ENCODE measurements at places on chromosomes 12 and 14. TPM values are rescaled to one million over a fixed set of nuclear protein-coding genes. Genes with fewer than 3 reads are reported as not detected.

The OR11H7 gene
- not detected for total RNA-seq

DNA sequence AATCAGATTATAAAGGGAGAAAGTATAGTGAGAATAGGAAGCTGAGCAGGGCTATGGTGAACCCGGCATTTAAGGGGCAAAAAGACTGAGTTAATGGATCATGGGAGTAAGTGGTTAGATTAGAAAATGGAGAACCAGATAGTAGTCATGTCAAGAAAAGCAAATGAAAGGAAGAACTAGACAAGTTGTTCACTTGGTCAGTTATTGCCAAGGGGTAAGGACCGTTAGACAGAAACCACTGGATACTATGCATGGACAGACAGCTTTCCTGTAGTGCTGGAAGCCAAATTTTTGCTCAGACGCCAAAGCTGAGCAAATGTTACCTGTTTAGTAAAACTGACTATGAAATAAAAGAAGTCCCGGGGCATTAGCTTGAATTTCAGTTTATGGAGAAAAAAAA, 3.8 kb downstream of the LIMA1 start:
- DNase-seq: no peak
- H3K27me3 ChIP-seq: peaks cover 8% of the 10 kb centered on the region
- H3K27ac ChIP-seq: no peak overlapping the region

- H3K36me3 ChIP-seq: peaks cover 18% of the 10 kb centered on the region
- DNase-seq: peak; percentile 75
- peaks cover 58% of the 10 kb centered on the region for H3K4me1 ChIP-seq
- peak overlapping the region; percentile 32 for H3K4me3 ChIP-seq
Observed at GRCh38 chr12:42756841-42757623, 167.5 kb upstream of the PRICKLE1 start.

The ASCL1 gene
- total RNA-seq: 0.07 TPM

- H3K4me3 ChIP-seq: no peak overlapping the region
- no peak overlapping the region for H3K27ac ChIP-seq
- H3K4me1 ChIP-seq: no peaks in the 10 kb centered on the region
- peaks cover 38% of the 10 kb centered on the region for H3K27me3 ChIP-seq
Observed at GRCh38 chr12:34302131-34302885, 280.0 kb downstream of the ALG10 start.

- no peaks in the 10 kb centered on the region for H3K36me3 ChIP-seq
- H3K4me1 ChIP-seq: peaks cover 13% of the 10 kb centered on the region
- DNase-seq: no peak
- H3K27me3 ChIP-seq: no peaks in the 10 kb centered on the region
- H3K27ac ChIP-seq: peak overlapping the region; percentile 17
- H3K4me3 ChIP-seq: no peak overlapping the region
Observed at GRCh38 chr14:49972131-49972671, 79.3 kb downstream of the ARF6 start.

The AICDA gene
- not detected for total RNA-seq

- H3K27ac ChIP-seq: no peak overlapping the region
- no peaks in the 10 kb centered on the region for H3K27me3 ChIP-seq
- peak overlapping the region; percentile 90 for H3K4me3 ChIP-seq
- peaks cover 44% of the 10 kb centered on the region for H3K36me3 ChIP-seq
Observed at GRCh38 chr12:132986885-132987225, 688 bp downstream of the ZNF26 start.

- H3K27me3 ChIP-seq: no peaks in the 10 kb centered on the region
- H3K36me3 ChIP-seq: peaks cover 25% of the 10 kb centered on the region
- no peak overlapping the region for H3K27ac ChIP-seq
- no peak for DNase-seq
Observed at GRCh38 chr12:88698471-88698870, 118.2 kb upstream of the KITLG start.

- H3K27me3 ChIP-seq: no peaks in the 10 kb centered on the region
- peaks cover 5% of the 10 kb centered on the region for H3K36me3 ChIP-seq
- peaks cover 4% of the 10 kb centered on the region for H3K4me1 ChIP-seq
- H3K27ac ChIP-seq: no peak overlapping the region
- no peak for DNase-seq
Observed at GRCh38 chr14:50542941-50543418, 10.6 kb upstream of the MAP4K5 start.

The THTPA gene
- total RNA-seq: 26.2 TPM

DNA sequence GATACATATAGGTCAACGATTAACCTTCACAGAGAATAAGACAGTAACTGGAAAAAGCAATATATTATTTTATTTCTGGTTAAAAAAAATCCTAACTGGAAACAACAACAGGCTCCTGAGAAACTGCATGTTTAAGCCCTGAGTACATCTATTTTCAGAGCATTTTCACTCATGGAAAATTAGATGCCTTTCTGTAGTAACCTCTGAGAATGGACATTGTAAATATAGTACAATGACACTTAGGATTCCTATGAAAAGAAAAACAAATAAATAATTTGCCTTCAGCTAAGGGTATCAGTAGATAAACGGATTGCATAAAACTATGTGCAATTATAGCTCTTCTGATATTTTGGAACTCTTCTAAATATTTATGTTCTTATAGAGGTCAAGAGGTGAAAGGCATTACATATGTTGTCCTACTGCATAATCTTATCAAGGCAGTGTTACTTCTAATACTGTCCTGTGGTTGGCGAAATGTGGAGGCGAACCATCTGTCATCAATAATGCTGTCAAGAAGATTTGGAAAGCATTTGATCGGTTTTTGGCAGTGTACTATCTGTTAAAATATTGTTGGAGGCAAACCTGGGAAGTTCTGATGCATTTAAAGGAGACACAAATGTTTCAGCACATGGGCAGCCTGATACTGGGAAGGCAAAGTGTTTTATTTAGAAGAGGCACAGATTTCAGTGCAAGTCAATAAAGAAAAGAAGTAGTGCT, 381.8 kb downstream of the BTG1 start:
- H3K36me3 ChIP-seq: no peaks in the 10 kb centered on the region
- no peak for DNase-seq
- H3K27me3 ChIP-seq: no peaks in the 10 kb centered on the region
- no peak overlapping the region for H3K27ac ChIP-seq
- H3K4me1 ChIP-seq: no peaks in the 10 kb centered on the region
- H3K4me3 ChIP-seq: no peak overlapping the region

- no peak overlapping the region for H3K4me3 ChIP-seq
- H3K4me1 ChIP-seq: peaks cover 21% of the 10 kb centered on the region
- peaks cover 5% of the 10 kb centered on the region for H3K36me3 ChIP-seq
- no peaks in the 10 kb centered on the region for H3K27me3 ChIP-seq
Observed at GRCh38 chr12:31724557-31724956, 4.3 kb downstream of the AMN1 start.

The CCDC85C gene
- 30.4 TPM for total RNA-seq
